ENCODE measurements at places on chromosomes 4 and X.

DNA sequence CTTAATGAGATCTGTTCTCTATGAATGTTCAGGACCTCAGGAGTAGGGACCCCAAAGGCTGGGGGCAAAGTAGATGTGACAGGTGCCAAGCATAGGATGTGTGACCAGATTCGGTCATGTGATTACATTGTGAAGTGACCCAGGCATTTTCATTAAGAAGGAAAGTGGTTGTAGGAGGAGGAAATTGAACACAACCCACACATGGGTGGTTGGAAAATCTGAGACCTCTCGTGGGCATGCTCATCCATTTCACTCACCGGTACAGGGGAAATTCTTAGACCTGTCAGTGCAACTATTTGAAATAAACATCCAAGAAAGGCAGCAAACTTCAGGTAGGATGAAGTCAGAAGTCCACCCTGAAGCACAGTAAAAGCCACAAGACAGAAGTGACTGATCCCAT, 43.5 kb upstream of the CD99 start:
- DNase-seq, result no peak

DNA sequence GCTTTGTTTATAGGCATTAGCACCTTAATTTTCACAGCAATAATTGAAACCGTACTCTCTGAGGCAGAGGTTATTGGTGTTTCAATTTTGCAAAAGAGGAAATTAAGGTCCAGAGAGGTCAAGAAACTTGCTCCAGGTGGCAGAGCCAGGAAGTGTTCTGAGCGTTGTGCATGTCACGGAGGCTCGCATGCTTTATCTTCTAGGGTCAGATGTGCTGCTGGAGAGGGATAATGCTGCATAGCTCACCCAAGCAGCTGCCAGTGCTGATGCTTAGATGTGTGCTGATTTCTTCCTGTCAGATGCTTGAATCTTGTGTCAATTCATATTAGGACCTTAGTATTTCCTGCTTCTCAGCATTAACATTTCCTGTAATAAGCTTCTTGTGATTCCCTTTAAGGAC, 13.0 kb upstream of the FGF5 start:
- no peak for DNase-seq

DNA sequence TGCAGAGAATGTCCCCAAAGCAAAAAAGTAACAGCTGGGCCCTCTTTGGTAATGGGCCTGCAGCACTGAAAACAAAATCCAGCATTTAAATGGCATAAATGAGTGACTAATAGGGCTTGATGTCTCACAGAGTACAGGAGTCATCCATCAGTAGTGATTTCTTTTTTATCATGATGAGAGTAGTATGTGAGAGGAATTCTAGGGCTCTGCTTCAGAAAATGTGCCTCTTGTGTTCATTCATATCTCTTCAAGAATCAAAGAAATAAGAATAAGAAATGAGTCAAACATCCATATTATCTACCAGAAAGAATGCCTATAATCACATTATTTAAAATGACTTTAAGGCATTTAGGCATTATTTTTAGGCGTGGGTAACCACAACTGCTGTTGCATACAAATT, 792.9 kb upstream of the HTR2C start:
- no peak for DNase-seq

GRCh38 chr4:8287343-8288280, 18.1 kb downstream of the HTRA3 start:
- DNase-seq, result no peak

- no peak for DNase-seq
Measured at GRCh38 chr4:3136454-3136853, 62.0 kb downstream of the HTT start.

DNA sequence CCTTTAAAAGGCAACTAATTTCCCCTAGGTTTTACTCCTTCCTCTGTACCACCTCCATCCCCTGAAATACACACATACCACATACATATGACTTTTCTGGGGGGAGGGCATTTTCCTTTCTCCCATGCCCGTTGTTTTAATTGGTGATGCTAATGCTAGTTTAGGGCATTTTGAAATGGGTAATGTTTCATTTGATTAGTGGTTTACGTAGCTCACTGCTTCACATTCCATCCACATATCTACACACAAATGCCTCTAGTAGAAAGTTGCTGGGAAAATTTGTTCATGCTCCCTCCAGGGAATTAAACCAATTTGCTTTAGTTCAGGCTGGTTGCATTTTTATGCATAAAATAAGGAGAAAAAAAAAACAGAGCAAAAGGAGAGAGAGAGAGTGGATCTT, 231.2 kb downstream of the FRAS1 start:
- no peak for DNase-seq

DNA sequence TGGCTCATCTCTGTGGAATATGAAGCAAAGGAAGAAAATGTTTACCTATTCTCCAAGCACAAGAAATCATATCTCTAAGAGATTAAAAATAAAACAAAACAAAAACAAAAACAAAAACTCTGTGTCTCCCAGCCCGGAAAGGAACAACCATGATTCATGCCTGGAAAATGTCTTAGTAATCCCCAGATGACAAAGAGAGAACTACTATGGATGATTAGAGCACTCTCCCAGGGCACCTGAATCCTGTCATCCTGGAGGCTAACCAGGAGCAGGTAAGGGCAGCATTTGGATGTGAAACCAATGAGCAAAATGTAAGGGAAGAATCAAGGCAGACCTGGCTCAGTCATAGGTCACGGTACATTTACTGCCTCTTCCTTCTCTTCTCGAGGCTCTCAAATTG, 1.7 kb upstream of the AKAP4 start:
- DNase-seq, result no peak

DNA sequence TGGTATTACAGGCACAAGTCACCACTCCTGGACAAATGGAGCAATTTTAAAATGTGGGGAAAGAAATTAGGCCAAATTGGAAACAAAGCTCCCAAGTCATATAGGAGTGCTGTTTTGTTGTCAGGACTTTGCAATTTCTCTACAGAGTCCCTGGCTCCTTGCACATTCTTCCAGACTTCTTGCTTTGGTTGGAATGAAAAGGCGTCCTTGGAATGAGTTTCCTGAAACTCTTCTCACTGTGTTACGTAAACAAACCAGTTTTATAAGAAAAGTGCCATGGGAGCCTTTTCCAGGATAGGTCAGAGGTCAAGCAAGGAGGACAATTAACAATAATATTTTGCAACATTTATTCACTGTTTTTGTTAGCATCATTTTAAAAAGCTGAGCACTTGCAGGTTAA, 32.4 kb upstream of the KIT start:
- DNase-seq, result peak; percentile 16

DNA sequence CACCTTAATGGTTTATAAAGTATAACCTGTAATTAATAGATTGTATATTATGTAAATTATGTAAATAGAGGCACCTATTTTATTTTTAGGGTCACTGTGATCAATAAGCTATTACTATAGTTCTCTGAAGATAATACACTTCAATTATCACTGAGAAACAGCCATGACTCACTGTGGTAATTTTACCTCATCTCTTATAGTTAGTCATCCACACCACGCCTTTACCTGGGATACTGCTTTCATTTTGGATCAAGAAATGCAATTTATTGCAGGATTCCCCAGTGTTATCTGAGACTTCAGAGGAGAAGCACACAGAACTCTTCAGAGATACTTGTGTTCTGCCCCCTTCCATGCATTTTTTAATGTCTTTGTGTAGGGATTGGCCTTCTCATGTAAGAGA, 348.1 kb upstream of the ATOH1 start:
- DNase-seq, result no peak

DNA sequence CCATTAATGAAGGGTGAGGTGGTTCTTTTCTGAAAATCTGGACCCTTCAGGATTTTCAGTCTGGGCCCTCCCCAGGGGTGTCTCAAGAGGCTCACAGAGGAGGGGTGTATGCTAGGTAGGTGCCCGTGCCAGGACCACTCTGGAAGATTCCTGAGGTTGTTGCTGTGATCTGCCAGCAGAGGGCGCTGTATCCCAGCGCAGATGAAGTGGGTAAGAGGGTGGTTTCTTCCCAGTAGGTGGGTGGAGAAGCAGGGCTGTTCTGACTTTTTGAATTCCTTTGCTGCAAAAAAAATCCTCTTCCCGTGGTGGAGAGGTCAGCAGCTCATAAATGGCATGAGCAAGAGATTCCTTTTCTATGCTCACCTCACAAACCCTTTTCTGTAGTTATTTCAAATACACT, 51.1 kb downstream of the SCML1 start:
- DNase-seq, result no peak

DNA sequence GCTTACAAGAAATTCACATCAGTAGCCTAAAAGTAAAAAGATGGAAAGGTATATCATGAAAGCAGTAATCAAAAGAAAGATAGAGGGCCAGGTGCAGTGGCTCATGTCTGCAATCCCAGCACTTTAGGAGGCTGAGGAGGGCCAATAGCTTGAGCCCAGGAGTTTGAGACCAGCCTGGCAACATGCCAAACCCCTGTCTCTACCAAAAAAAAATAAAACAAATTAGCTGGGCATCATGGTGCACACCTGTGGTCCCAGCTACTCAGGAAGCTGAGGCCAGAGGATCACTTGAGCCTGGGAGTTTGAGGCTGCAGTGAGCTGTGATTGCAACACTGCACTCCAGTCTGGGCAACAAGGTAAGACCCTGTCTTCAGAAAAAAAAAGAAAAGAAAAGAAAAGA, 55.5 kb downstream of the GSPT2 start:
- DNase-seq, result no peak

- DNase-seq, result no peak
Measured at GRCh38 chr4:69800599-69800998, 40.2 kb upstream of the SULT1B1 start.

GRCh38 chr4:7857993-7858392, 81.7 kb downstream of the AFAP1 start:
- DNase-seq, result no peak

DNA sequence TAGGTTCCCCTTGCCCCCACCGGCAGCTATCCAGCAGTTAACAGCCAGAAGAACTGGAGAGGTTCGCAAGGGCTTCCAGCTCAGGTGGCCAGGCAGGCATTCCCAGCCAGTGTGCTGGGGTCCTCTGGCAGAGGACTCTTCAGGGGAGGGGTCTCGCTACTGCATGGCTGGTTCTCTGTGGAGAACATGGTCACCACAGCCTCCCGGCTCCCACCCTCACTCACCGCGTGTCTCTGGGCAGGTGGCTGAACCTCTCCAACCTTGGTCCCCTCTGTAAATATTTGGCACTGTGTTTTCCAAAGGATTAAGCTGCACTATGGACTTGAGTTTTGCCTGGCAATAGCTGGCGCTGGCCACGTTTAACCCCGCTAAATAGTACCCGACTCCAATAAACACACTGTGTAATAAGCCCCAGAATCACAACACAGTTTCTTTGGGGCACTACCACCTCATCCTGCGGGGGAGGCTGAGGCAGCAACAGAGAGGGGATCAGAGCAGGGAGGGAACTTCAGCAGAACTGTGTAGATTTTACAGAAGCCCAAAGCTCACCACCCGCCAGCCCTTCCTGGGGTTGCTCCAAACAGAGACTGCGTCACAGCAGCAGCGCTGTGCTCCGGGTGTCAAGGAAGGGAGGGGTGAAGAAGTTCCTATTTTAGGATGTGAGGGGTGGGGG, 15.2 kb downstream of the BCOR start:
- DNase-seq, result no peak

DNA sequence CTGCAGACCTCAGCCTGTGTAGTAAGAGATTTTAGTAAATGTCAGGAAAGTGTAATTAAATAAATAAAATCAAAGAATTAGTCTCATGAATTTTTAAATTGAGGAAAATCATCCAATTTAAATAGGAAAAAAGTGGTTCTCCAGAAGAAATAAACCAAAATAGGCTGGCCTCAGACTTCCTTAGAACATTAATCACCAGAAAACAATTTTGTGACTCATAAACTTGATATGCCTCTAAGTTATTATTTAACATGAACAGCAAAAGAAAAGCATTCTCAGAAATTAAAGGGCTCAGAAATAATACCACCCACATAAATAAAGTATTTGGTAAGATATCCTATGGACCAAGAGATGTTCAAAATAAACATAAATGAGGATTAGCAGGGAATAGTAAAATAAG, 14.3 kb downstream of the FAM47B start:
- DNase-seq, result peak; percentile 3

GRCh38 chr4:20773144-20773997, 73.1 kb downstream of the PACRGL start:
- DNase-seq, result peak; percentile 8

GRCh38 chr4:67327245-67328017, 217.9 kb downstream of the CENPC start:
- DNase-seq, result peak; percentile 13

DNA sequence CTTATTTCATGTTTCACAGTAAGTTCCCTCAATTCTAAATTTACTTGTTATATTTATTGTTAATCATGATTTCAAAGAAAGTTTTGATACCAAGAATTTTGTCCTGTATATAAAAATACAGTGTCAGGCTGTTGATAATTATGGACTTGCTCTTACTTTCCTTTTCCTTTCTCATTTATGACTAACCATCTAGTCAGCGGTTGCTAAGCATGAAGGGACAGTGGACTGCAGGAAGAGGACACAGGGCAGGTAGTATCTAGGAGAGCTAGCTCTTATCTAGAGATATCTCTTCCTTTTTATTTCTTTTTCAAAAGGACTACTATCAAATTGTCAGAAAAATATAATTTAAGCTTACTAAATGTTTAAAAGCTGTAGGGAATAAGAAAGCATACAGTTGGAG, 1.6 kb downstream of the OPRPN start:
- no peak for DNase-seq

DNA sequence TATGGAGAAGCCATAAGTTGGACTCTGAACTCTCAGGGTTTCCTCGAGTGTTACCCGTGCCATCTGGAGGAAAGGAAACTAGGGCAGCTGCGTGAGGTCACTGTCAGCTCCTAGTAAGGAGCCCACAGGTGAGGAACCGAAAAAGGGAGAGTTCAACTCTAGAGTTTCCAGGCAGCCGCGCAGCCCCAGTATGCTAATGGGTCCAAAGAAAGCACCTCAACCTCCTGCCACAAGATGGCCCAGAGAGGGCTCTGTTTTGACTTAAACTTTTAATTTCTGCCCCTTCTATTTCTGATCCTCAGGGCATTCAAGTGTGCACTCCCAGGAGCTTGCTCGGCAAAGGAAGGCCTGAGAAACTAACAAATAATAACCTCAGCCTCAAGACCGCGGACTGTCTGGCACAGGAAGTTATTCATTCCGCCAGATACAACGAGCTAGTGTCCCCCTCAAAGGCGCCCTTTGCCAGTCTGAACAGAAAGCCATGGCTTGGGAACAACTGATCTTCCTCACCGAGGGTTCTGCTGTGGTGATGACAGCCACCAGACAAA, 13.9 kb downstream of the SCARB2 start:
- no peak for DNase-seq

GRCh38 chr4:7140692-7141069, 51.7 kb upstream of the SORCS2 start:
- no peak for DNase-seq

Measured in AG09309 (cell line).